ENCODE measurements at places on chromosomes 13 and 19.
A peak's percentile ranks its signal among the peaks of the same experiment; 100 is the strongest.

DNA sequence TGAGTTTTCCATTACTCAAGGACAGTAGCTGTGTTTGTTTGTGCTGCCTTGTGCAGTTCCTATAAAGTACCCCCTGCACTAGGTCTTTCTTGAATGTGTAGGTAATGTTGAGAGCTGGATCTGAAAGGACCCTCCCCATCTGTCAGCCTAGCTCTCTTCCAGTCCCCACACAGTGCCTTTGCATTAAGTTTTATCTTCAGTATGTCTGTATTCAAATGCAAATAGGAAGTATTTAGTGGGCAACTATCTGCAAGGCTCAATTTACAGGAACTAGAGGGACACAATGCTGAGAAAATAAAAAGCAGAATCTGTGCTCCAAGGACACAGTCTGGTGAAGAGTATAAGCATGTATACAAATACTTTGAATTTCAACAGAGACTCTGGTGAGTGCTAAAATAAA, 558.5 kb downstream of the RFC3 start:
- no peak for DNase-seq

DNA sequence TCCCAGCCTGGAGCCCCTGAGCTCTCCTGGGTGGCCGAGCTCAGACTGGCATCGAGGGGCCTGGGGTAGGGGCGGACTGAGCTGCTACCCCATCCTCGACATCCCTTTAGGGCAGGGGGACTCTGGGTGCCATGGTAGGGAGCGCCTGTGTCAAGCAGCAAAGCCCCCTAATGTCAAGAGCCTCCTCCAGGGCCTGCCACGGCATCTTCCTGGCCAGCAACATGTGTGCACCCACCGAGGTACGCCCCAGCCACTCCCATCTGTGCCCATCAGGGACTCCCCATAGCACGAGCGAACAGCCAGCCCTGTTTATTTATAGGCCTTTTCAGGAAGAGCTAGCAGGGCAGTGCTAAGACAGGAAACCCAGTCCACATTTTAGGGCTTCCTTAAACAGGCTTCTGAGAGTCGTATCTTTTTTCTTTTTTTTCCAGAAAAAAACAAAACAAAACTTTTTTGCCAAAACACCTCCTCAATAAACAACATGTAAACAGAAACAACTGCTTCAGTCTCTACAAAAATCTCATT, 14.3 kb downstream of the LRP3 start:
- DNase-seq: no peak

DNA sequence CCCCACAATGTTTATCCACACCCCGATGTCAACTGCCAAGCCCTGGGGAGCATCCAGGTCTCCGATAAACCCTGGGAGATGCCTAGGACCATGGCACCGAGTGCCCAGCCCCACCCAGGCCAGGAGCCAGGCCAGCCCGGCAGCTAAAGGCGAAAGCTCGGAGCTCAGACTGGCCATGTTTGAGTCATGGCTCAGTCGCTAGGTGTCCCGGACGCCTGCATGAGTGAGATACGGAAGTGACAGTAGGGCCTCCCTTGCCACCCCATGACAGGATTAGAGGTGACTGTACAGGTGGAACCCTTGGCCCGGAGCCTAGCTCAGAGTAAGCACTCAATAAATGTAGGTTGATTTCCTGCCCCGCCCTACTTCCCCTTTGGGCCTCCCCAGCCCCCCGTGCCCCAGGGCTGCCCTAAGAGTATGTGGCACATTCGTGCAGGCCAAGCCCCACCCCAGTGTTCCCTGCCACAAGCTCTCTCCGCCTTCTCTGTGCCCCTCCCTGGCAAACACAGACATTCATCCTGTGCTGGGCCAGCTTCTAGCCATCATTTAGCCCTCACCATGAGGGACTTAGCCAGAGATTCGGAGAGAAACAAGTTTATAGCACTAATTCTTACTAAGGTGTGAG, 5.8 kb upstream of the TPM4 start:
- peak; percentile 74 for DNase-seq

DNA sequence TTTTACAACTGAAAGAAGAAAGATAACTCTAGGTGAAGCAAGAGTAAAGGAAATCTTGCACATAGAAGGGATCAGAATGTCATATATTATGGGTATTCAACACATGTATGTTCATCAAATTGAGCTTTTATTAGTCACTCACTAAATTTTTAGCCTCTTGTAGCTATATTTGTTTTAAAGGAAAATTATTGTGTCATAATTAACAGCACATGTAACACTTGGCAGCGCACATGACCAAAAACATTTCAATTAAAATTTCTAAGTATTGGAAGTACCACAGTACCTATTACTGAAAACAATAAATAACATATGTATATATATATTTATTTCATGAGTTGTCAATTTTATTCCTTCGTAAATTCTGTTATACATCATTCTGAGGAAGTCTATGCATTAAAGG, 2800.4 kb downstream of the PCDH9 start:
- no peak for DNase-seq

DNA sequence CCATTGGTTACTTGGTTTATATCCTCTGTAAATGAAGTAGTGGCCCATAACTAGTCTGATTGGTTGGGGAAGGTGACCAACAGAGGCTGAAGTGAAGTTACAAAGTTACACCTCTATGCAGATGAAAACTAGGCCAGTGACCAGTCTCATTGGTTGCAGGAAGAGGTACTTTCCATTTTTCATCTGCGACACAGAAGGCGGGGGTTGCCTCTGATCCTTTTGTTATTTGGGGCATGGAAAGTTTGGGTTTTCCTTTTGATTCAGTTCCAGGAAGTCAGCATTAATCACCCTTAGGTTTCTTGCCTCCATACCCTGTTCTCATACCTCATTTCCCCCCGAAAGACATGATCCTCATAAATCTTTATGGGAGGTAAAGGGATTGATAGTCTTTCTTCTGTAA, 20.2 kb downstream of the ZNF544 start:
- DNase-seq: no peak

- no peak for DNase-seq
These were observed 14.1 kb downstream of the CPT1C start for GRCh38 chr19:49704888-49705642.

DNA sequence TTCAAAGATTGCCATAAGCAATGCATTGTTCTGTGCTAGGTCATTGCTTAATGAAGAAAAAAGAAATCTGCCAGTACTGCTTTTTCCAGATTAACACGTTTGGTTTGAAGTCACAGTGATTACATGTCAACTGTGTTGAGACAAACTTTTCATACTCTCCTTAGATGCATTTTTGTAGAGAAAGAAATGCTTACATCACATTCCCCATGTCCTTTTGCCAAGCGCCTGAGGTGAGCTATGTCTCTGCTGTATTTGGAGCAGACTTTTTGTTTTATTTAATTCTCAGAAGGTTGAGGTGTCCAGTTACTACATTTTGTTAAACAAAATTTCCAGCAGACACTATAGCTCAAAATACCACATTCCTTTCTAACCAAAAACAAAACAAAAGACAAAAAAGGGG, 16.2 kb downstream of the LACC1 start:
- no peak for DNase-seq

GRCh38 chr19:51520728-51521127, 10.7 kb downstream of the SIGLEC6 start:
- DNase-seq: no peak

DNA sequence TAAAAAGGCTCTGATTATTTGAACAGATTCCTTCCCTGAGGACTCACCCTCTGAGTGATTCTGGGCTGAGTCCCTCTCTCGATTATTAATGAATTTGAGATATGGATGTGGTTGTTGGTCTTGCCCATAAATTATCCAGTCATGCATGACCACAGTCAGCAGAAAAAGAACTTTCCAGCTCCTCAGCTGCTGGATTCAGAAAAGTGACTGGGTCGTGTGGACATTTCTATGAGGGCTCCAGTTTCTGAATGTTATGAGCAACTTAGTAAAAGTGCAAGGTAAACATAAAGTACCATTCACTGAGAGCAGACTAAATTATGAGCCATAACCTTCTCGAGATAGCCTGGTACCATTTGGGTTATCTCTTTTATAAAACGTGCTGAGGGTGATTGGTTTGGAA, 100.1 kb upstream of the CLDN10 start:
- DNase-seq: no peak

DNA sequence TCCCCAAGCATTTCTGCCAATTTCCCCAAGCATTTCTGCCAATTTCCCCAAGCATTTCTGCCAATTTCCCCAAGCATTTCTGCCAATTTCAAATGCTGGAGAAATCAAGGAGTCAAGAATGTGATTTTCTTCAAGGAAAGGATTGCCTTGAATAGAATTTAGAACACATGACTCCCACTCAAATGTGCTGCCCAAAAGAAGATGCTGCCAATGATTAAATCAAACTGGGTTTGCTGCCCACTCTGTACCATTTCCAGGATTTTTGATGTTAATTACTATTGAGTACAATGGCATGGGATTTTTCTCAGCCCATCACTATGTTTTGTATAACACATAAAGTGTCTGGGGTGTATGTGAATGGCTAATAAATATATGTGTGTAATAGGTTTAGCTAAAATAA, 21.9 kb upstream of the ENOX1 start:
- DNase-seq: no peak

DNA sequence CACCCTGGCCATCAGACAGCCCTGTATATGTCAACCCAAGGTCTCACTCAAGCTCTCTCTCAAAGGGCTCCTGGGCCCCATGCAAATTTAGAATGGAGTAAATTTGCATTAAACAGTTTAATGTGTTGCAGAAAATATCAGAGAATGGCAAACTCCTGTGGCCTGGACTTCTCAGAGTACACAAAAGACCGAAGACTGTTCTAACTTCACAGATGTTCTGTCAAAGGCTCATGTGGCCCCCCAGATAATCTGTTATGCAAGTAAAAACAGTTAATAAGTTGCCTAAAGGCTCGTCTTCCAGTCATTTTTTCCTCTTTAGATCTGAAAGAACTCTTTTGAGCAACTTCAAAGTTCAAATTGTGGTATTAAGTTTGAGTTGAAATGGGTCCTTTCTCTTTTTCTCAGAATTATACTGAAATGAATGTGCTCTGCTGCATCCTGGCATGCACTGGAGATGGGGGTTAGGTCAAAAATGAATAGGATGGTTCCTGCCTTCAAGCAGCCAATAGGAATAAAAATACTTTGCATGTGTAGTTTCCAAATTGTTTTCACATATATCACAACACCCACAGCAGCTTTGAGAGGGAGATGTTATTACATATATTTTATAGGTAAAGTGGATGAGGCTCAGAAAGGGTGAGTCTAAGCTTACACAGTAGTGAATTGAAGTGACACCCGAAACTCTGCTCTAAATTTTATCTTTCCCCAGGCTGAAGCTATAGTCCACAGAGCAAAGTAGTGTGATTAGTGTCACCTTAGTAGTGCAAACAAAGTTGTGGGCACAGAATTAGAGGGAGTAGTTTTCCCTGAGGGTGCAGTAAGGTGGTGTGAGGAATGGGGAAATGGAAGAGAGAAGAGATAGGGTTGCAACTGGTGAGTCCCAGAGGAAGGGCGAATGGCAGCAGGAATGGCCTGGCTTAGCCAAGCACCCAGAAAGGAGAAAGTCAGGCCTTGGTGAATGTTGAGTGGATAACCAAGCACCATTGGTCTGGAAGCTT, 205.0 kb upstream of the RFC3 start:
- DNase-seq: no peak

- no peak for DNase-seq
These were observed 1268.7 kb upstream of the PCDH20 start for GRCh38 chr13:62684359-62684758.

GRCh38 chr19:19643158-19644053, at the start of gene GMIP:
TSS of gene GMIP (minus strand) at chr19:19643657. CDS start at chr19:19643529, 128 bp downstream.
- DNase-seq: peak; percentile 82

GRCh38 chr13:98965325-98965724, 12.5 kb downstream of the DOCK9 start:
- no peak for DNase-seq

GRCh38 chr19:5367530-5368133, 27.0 kb upstream of the PTPRS start:
- no peak for DNase-seq

DNA sequence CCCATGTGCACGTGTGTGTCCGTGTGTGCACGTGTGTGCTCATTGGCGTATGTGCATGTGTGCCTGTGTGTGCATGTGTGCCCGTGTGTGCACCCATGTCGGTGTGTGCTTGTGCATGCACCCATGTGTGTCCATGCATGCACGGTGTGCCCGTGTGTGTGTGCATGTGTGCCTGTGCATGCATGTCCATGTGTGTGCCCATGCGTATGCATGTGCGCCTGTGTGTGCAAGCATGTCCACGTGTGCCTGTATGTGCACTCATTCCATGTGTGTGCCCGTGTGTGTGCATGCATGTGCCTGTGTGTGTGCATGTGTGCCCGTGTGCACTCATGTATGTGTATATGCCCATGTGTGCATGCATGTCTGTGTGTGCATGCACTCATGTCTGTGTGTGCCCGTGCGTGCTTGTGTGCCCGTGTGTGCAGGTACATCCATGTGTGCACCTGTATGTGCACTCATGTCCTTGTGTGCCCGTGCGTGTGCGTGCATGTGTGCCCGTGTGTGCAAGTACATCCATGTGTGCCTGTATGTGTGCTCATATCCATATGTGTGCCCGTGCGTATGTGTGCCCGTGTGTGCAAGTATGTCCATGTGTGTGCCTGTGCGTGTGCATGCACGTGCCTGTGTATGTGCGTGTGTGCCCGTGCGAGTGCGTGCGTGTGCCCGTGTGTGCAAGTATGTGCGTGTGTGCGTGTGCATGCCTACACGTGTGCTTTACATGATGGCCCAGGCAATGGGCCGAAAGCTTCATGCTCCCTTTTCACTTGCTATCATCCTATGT, 21.6 kb upstream of the MATK start:
- no peak for DNase-seq

DNA sequence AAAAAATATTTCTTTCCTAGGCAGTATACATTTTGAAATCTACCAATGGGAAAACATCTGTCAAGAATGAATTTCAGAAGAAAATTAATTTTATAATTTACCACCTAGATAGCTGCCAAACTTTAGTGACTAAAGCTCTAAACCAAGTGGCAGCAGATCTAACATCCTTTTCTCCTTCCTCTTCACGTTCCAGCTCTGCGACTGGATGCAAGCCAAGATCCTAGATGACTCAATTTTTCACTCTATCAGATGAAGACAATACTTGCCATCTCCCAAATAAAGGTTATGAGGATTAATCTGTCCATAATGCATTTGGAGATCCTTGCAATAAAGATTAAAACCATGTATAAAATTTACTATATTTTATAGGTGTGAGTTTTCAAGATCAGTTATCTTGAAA, 66.7 kb upstream of the MIR17HG start:
- no peak for DNase-seq

DNA sequence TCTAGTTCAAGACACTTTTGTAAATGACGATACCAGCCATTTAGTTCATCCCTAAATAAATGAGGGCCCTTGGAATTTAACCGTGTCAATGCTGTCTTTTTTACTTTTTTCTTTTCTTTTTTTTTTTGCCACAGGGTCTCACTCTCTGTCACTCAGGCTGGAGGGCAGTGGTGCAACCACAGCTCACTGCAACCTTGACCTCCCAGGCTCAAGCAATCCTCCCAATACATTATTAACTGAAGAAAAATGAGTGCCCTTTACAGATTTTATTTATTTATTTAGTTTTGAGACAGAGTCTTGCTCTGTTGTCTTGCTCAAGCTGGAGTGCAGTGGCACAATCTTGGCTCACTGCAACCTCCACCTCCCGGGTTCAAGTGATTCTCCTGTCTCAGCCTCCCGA, 2.9 kb upstream of the MED4 start:
- DNase-seq: no peak

GRCh38 chr13:90551253-90551652, 796.2 kb upstream of the MIR17HG start:
- no peak for DNase-seq

GRCh38 chr13:26253262-26253786, 605 bp upstream of the CDK8 start:
- no peak for DNase-seq

Data from activated T-cell treated with anti-CD3 and anti-CD28 coated beads for 4 hours (primary cell).